ENCODE measurements at places on chromosomes 4 and X. TPM values are rescaled to one million over a fixed set of nuclear protein-coding genes. Genes with fewer than 3 reads are reported as not detected.

Gene LINC00632
- total RNA-seq = 0.15 TPM

Gene DKK2
- not detected for total RNA-seq

Gene DCAF4L1
- total RNA-seq = 0.39 TPM

Gene LEF1
- 0.79 TPM for total RNA-seq

Gene PNMA6F
- not detected for total RNA-seq

Gene JCHAIN
- total RNA-seq = 0.79 TPM

Gene CD38
- not detected for total RNA-seq

Gene CT55
- total RNA-seq = not detected

Gene CEP135
- total RNA-seq = 10.9 TPM

Gene CXCL5
- not detected for total RNA-seq

Gene CPLX1
- total RNA-seq = 14.5 TPM

Gene PDZD4
- total RNA-seq = 0.30 TPM

Gene CLCN5
- 6.1 TPM for total RNA-seq

Gene ITM2A
- total RNA-seq = not detected

Gene TMEM150C
- total RNA-seq = 1.2 TPM

Gene ASMT
- not detected for total RNA-seq
